ENCODE measurements at places on chromosomes 4 and X. TPM values are rescaled to one million over a fixed set of nuclear protein-coding genes. Genes with fewer than 3 reads are reported as not detected.

The RIPPLY1 gene
- not detected for total RNA-seq

The CLCN3 gene
- 51.0 TPM for total RNA-seq

The ARMCX1 gene
- total RNA-seq, result 45.4 TPM

The DGKK gene
- not detected for total RNA-seq

The PLXNB3 gene
- total RNA-seq, result 4.2 TPM

The SH3TC1 gene
- 17.8 TPM for total RNA-seq

The ARMCX4 gene
- total RNA-seq, result 6.8 TPM

The DCK gene
- 28.6 TPM for total RNA-seq

The ART3 gene
- not detected for total RNA-seq

The NPY5R gene
- total RNA-seq, result under 0.01 TPM

The SSX3 gene
- total RNA-seq, result not detected

Data from regular cardiac myocyte (primary cell).